Fibroblast of gingiva (primary cell): ENCODE measurements at places on chromosomes 2 and 18.

DNA sequence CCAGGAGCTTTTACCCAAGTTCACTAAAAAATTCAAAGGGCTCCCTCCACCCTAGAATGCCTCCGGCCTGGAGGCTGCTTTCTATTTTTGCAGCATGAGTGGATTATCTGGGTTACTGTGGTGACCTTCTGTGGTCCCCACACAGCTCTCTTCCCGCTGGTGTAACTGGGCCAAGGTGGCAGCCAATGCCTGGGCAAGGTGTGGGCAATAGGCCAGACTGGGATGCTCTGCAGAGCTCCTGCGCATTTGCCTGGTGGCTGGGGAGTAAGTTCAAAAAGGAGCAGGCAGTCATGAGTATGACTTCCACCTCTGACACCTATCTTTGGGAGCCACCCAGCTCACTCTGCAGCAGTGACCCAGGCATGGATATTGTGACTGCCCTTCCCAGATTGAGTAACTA is 130.5 kb upstream of the SPRED2 start:
- DNase-seq: no peak

DNA sequence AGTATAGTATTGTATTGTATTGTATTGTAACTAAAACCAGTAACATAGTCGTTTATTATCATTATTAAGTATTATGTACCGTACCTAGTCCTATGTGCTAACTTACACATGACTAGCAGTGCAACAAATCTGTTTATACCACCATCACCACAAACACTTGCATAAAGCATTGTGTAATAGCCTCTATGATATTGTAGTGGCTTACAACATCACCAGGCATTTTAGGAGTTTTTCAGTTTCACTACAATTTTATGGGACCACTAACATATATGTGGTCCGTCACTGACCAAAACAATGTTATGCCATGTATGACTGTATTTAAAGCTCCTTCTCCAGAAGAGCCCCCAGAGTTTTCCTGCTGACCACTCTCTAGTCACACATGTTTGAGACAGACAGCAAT is 306.2 kb downstream of the SETBP1 start:
- DNase-seq: peak; percentile 38

- DNase-seq: no peak
Observed at GRCh38 chr2:179726461-179727180, 134.8 kb downstream of the ZNF385B start.

- DNase-seq: no peak
Observed at GRCh38 chr2:110688594-110689091, 10.8 kb upstream of the BUB1 start.

- DNase-seq: no peak
Observed at GRCh38 chr2:68907232-68907919, 36.2 kb upstream of the BMP10 start.

DNA sequence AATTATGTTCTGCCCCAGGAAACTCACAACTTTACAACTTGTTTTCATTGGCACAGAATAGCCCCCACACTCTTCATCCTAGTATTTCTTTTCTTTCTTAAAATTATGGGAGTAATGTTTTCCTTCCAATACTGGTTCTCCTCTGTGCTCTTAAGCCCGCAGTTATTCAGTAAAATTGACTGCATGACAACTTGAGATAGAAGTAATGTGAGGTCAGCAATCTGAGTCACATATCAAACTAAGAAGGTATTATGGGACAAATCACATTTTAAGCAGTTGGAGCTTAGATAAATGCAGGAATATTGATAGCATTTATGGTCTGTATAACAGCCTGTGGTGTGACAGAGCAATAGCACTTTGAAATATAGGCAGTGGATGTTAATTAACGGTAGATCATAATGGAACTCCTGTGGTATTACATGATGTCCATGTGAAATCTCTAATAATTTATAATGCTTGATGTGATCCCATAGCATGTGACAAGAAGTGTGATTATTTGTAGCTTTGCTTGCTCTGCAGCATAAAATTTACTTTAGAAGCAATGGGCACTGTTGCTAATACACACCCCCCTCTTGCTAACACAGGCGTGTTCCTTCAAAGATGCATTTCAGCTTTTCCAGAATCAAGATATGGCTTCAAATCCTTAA is 351.4 kb upstream of the CDH20 start:
- DNase-seq: no peak

DNA sequence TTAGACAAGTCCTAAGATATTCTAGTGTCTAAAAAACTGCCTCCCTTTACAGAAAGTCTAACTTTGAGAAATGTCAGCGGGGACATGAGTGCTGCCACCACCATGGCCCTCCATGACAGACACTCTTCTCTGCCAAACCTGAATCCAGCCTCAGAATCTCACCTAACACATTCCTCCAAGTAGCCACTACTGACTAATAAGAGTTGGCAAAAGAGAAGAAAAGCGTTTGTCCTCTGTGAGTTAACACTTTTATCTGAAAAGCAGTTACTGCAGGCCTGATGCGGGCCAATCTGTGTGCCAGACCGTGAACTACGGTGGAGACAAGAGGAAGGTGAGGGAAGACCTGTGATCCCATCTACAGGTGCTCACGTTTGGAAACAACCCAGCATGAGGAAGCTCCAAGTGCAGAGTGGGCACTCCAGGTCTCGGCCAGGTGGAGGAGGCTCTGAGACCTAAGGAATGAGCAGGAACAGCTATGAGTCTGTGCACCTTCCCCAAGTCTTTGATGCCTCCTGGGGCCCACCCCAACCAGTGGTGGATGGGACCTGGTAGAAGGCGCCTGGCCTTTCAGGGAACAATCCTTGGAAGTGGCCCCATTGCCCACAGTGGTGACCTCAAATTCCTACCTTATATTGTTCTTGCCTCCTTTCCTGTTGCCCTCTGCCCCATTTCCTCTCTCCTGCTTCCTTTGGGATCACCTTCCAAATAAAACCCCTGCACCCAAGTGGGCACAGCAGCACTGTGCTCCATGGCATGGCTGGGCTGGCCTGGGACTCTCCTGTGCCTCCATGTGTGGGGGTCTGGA is 91.6 kb downstream of the BIN1 start:
- no peak for DNase-seq

- DNase-seq: no peak
Observed at GRCh38 chr18:61155586-61155985, 177.6 kb upstream of the CDH20 start.

DNA sequence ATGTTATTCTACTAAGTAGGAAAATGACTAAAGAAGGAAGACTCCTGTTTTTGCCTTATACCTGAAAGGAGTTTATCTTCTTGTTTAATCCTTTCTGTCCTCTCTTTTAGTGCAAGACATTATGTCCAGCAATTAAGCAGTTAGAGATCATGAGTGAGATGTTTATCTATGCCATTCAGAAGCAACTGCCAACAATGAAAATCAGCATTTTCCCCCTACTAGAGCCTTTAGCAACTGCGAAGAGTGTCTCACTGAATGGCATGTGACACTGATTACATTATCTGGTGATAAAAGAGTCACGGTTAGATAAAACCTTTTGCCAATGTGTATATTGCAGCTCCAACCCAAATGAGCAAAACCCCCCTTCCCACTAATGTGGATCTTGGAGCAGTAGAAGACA is 357.7 kb upstream of the SYT4 start:
- DNase-seq: no peak

GRCh38 chr2:168495524-168495923 is 39.5 kb downstream of the CERS6 start:
- no peak for DNase-seq

- no peak for DNase-seq
Observed at GRCh38 chr18:8513249-8513648, 96.0 kb upstream of the RAB12 start.

GRCh38 chr18:66111018-66111417 is 360.2 kb downstream of the CDH7 start:
- DNase-seq: no peak

GRCh38 chr2:240949791-240950705 is 43.9 kb downstream of the CROCC2 start:
- no peak for DNase-seq

DNA sequence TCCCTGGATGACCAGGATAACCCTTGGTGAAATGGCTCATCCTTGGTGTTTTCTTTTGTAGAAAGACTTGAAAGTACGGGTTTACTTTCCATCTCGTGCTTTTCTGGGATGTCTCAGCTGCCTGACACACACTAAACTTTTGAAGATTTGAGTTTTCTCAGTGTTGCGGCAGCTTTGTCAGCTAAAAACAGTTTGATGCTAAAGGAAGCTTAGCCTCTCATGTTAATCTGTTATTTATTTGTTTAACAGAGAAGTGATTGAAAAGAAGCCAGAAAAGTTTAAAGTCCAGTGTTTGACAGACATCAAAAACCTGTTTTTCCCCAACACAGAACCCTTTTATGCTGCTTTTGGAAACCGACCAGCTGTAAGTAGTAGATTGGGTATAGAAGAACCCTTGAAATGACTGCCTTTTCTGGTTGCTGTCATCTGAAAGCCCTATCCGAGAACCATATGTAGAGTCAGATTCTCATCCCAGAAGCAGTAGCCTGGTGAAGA is 72.8 kb downstream of the LPIN1 start:
- DNase-seq: no peak

GRCh38 chr2:152559008-152559407 is 158.3 kb downstream of the PRPF40A start:
- DNase-seq: no peak

DNA sequence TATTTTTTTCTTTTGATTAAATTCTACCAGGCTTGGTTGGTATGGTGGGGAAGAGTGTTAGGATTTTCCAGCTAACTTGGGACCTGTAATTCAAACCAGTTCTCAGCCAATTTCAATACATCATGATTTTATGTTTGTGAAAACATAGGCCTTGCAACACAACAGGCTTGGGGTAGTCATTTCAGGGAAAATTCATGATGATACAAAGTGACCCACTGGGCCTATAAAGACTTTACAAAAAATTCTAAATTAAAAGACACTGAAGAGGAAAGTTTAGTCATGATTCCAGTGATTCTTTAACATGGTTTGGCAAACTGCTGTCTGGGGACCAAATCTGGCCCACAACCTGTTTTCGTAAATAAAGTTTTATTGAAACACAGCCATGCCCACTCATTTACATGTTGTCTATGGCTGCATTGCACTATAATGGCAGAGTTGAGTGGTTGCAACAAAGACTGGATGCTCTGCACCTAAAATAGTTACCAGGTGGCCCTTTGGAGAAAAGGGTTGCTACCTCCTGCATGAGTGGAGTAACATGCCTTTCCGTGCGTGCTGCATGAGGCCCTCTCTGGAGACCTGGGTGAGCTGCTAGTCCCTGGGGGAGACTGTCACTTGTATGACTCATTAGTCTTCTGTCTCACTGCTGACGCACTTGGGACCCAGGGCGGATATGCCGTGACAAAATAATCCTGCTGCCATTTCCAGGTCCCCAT is 73.6 kb downstream of the NPAS2 start:
- no peak for DNase-seq

DNA sequence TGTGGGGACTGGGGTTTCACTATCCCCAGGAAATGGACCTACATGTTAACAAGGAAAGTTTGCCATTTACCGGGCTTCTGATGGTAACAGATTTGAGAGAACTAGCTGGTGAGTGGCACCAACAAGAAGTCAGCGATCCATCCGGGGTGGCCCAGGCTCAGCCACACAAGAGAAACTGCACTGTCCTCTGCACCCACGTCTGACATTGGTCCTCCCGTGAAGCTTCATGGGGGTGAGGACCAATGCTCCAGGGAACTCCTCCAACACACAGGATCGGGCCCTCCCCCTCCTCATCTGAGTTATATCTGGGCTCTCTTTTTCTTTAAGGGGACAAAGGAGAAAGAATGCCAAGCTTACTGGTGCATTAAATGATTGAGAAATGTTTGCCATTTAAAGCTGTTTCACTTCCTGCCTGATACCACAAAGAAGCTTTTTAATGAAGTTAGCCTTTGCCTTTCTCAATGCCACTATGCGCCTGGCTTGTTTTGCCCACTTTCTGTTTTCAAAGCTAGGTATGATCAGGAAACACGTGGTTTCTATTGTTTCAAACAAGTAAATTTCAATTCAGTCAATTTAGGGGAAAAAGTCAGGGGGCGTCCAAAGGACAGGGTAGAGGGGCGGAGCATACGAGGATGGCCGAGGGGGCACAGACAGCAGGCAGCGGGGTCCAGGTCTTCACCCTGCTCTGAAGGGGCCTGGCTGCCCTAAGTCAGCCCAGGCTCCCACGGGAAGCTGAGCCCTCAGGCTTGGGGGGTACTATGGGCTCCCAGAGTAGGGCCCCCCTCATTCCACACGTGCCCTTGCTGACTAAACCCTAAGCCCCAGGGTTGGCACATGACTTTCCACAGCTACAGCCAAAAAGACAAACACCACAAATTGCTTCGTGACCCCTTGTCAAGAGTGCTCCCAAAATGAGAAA is 204.0 kb upstream of the ID2 start:
- no peak for DNase-seq

DNA sequence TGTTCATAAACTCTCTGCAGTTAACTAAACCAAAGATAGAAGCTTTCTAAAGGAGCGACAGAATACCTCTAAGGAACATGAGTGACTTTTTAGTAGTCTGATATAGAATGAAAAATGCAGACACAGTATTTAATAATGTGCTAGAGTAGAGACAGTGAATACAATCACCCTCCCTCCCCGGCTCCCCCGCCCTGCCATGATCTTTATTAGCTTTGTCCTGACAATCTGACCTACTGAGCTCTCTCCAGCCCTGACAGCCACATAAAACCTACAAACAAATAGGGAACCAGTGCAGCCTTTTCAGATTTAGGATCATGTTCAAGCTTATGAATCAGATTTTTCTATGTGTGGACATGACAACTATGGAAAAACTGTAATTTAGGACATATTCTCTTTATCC is 777.6 kb upstream of the FANCL start:
- DNase-seq: no peak

- no peak for DNase-seq
Observed at GRCh38 chr2:7026742-7027141, 109.5 kb downstream of the RNF144A start.

DNA sequence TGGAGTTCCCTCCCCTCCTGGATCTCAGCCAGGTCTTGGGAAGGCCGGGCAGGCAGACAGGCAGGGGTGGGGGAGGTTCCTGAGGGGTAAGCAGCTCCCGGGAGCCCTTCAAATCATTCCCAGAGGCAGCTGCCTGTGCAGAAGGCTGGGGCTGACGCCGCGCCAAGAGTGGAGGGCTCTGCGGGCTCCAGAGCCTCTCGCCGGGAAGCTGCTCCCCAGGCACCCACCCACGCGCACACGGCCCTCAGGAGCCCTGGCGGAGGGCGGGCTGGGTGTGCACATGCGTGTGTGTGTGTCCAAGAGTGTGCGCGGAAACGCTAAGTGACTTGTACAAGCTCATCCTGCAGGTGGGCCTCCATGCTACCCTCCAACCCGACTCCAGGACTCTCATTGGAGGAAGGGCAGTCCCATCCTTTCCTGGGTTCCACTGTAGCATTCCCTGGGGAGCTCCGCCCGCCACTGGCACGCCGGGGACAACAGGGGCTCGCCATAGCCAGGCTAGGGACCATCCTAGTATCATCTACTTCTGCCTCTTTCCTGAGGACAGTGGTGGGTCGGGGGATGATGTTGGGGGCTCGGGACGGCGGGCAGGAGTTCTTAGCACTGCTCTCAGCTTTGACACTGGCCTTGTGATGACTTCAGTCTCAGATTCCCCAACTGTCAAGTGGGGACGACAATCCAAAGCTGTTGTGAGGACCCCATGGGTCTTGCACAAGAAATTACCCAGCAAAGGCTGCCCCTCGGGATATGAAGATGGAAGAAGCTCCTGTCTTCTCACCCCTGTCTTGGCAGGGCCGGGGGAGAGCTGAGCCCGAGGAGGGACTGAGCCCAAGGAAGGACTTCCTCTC is 50.3 kb downstream of the INHBB start:
- no peak for DNase-seq

GRCh38 chr2:53202063-53202462 is 565.5 kb upstream of the CHAC2 start:
- peak; percentile 88 for DNase-seq

GRCh38 chr2:75565472-75566462 is 5.0 kb upstream of the EVA1A start:
- DNase-seq: peak; percentile 74
